GM20000 (cell line): ENCODE measurements at places on chromosomes 1 and 21.

DNA sequence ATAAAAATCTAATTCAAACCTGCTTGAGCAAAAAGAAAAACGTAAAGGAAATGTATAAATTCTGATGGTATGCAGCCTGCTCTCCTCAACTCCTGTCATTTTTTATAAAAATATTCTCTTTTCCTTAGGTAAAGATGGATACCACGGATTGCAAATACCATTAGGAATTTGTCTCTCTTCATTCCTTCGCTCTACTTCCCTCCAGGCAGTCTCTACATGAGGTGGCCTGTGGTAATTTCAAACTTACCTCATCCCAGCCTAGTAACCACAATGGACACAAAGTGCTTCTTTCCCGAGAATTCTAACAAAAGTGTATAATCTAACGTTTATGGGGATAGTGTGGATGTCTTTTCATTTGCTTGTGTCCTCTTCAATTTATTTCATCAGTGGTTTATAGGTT, 239.5 kb upstream of the LRRC7 start:
- DNase-seq, result no peak

DNA sequence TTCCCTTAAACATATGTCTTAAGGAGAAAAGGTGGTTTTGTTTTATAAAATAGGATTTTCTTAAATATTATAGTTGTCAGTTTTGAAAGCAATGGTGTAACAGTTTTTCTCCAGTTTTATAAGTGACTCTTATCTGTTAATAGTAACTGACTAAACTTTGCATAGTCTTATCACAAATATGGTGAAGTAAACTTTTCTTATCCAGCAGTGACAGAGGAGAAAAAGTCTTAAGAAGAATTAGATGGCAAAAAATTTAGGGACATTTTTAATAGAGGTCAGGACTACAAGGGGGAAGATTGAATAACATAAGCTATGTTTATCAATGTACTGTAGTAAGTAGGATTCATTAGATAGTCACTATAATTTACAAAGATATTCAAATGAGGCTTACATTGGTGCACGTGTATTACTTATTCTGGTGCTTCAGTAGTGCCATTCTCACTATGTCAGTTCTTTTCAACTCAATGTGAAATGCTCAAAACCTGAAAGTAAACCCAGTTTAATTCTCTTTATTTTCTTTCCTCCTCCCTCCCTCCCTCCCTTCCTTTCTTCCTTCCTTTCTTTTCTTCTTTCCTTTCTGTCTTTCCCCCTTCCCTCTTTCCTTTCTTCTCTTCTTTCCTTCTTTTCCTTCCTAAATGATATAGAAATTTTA, 26.1 kb downstream of the F3 start:
- DNase-seq, result no peak

DNA sequence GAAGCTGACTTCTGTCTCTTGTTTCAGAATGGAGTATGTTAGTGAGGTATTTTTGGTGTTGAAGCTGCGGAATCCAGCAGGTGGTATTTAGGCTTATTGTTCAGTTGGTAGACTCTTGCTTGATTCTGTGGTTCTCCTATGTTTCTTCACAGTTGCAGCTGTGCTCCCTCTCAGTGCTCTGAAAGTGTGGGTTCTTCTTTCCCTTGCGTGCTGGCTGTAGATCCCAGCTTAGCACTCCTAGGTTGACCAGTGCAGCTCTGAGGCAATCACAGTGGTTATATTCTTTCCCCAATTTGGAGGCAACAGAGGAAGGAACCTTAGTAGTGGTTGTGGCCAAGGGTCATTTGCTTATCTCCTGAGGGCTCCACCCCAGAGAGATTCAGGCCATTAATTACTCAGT, 269.2 kb upstream of the NRIP1 start:
- no peak for DNase-seq

- DNase-seq, result peak; percentile 44
Measured at GRCh38 chr1:25068829-25069228, 138.8 kb upstream of the RUNX3 start.

GRCh38 chr1:225626698-225627097, 26.2 kb downstream of the ENAH start:
- no peak for DNase-seq

- no peak for DNase-seq
Measured at GRCh38 chr1:9746211-9746610, 77.6 kb downstream of the CLSTN1 start.

- DNase-seq, result no peak
Measured at GRCh38 chr1:71093938-71094337, 13.1 kb upstream of the ZRANB2 start.

DNA sequence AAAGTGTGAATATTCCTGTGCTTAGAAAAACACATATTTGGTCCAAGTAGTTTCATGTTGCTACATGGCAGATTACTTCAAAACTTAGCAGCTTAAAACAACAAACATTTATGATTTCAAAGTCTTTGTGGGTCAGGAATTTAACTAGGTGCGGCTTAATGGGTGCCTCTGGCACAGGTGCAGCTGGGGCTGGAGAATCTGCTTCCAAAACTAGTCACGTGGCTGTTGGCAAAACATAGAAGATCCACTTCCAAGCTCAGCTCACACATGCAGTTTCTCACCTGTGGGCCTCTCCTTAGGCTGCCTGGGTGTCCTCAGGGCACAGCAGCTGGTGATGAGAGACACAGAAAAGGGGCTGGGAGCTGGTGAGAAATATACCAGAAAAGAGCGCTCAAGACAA, 263.4 kb downstream of the TTLL7 start:
- DNase-seq, result no peak

- no peak for DNase-seq
Measured at GRCh38 chr1:197143276-197143675, 3.2 kb downstream of the ASPM start.

DNA sequence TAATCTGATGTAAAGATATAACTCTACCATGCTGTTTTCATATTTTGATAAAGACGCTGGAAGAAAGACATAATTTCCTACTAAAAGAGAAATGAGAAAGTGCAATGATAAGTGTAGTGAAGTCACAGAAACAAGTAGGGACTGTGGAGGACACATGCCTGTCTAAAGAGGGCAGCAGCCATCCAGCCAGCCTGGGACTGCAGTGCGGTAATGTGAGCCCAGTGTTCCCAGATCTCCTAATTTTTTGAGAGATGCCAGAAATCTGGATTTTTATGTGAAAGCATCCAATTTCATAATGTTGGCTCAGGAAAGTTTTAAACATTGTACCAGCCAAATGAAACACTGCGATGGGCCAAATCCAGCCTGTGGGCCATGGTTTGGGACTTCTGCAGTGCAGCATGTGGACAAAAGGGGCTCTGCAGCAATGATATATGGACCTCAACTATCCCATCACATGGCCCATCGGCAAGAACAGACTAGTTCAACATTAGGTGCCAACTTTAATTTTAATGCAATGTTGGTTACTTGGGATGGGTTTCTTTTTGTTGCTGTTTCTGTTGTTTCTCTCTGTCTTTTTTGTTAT, 329.5 kb downstream of the LTN1 start:
- DNase-seq, result no peak

DNA sequence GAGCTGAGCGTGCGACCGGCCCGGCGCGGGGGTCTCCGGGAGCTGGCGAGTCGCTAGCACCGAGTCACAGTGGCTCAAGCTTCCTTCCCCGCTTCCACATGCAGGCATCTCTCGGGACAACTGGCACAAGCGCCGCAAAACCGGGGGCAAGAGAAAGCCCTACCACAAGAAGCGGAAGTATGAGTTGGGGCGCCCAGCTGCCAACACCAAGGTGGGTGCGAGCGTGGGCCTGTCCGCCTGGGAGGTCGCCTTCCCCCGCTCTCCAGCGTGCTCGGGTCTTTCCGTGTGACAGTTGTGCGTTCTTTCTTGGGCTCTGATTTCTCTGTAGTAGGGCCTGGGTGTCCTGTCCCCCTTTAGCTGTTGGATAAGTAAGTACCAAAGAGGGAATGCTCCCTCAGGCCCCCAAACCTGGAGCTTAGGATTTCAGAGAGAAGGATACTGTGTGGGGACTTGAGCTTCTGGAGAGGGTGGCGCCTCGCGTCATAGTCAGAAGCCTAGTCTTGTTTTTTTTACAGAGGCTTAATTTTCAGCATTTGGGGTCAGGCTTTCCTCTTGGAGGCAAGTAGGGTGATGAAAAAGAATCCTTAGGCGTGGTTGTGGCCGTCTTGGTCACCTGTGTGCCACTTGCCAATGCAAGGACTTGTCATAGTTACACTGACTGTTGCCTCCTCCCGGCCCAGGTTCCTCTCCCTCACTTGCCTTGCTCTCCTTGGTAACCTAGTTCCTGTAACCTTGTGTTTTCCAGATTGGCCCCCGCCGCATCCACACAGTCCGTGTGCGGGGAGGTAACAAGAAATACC, 790 bp downstream of the RPS8 start:
- DNase-seq, result no peak

DNA sequence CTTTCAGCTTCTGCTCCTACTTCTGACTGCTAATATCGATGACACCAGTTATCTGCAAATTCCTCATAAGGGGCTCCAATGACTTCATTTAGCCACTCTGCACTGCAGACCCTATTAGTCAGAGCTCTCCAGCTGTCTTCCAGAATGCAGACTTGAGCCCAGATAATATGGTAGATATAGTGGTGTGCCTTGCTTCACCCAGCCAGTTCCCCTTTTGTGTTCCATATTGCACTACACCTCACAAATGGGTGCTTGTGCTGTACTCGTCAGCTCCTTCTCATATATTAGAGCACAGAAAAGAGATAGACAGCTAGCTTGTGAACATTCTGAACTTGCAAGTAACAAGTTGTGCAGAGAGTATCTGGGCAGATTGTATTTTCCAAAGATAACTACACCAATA, 23.7 kb upstream of the COG2 start:
- DNase-seq, result no peak

DNA sequence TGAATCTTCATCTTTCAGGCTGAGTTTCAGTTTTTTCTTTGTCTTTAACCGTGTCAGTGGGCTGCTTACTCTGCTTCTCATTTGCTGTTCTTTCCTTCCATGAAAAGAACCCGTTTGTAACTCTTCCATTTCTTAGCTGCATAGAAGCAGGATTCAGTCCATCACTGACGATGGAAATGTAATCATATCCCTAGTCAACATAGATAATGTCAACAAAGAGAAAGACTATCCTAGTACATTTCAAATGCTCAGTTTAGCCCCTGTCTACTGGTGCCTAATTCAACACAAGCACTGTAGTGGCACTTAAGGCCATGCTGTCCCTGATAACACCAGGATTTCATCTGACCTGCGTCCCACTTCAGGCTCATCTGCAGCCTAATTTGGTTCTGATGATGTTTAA, 376 bp downstream of the GBP1 start:
- no peak for DNase-seq

DNA sequence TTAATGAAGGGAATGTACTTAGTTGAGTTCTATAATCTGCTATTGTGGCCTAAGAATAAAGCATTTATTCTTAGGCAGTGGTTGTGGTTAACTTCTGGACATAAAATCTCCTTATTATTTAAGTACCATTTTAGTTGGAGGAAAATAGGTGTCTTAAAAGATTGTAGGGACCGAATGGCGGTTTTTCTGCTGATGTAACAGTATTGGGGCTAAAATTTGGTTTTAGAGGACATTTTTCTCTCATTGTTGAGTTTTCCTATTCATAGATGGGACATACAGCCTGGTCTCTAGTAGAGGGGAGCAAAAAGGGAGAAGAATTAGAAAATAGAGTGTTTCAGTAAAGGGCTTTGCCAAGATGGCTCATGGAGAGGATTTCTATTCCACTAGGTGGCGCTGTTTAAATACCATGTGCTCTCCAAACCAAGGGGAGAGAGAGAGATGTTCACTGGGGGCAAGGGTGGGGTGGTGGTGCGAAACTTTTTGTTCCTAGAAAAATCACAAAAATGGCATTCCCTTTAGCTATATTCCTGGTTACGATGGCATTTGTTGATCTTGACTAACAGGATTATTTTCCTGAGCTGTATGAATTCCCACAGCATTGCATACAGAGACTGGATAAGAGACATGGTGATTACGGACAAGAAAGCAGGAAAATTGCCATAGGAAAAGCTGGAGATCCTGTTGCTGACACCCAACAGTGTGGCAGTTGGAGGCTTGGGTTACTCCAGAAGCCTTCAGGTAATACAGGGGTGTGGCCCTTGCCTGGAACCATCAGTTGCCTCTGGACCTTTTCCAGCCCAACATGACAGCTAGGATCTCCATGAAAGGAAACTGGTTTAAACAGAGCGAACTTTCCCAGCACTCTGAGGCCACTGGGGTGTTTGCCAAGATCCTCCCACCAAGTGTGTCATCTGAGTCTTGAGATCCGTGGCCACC, 18.2 kb upstream of the FCGR2A start:
- peak; percentile 79 for DNase-seq

DNA sequence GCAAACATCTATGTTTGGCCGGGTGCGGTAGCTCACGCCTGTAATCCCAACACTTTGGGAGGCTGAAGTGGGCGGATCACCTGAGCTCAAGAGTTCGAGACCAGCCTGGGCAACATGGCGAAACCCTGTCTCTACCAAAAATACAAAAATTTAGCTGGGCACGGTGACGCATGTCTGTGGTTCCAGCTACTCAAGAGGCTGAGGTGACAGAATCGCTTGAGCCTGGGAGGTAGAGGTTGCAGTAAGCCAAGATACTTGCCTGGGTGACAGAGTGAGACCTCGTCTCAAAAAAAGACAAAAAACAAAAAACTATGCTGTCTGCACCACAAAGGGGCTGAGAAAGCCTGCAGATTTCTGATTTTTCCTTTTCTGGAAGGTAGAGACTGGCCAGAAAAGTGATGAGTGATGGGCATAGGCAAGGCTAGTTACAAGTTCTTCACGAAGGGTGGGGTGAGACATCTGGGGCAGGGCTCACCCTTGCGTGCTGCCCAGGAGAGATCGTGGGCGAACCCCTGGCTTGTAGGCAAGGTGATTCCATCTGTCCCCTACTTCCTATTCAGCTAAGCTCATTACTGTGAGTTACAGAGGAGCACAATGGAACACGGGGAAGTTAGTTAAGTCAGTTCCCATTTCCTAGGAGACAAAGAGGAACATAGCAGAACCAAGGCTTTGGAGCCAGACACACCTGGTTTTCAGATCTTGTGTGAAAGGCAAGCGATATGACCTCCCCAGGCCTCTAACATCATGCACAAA, 3.2 kb downstream of the SLC2A1 start:
- no peak for DNase-seq

DNA sequence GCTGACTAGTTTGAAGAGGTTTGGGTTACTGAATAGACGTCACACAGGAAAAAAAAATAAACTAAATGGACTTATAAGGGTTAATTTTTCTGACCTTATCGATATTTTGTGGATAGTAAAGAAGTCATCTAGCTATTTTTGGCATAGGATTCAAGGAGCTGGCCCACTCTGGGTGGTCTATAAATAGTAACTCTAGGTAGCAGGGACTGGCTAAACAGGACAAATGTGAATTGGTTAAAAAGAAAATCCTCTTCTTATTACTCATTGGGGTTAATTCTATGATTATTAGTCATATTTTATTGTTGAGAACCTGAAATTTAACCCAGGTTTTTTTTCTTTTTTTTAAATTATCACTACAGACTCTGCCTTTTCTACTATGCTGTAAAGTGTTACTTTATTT, 61.7 kb downstream of the ATF6 start:
- DNase-seq, result no peak

GRCh38 chr1:167086033-167086432, 4.1 kb downstream of the GPA33 start:
- no peak for DNase-seq
